CD4-positive, alpha-beta T cell treated with Interleukin-2 at 100 ng/mL for 4 hours (primary cell): ENCODE measurements at places on chromosomes 5 and 9.

- peak; percentile 97 for DNase-seq
These were observed 7.0 kb downstream of the RANBP6 start for GRCh38 chr9:6008169-6008979.

DNA sequence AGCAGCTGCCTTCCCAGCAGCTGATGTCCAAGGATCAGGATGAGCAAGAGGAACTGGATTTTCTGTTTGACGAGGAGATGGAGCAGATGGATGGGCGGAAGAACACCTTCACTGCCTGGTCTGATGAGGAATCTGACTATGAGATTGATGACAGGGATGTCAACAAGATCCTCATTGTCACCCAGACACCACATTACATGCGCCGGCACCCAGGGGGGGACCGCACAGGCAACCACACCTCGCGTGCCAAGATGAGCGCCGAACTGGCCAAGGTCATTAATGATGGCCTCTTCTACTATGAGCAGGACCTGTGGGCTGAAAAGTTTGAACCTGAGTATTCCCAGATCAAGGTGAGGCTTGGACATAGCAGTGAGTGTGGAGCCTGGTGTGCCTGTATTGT lies 46.9 kb downstream of the LARP1 start:
- DNase-seq = no peak

DNA sequence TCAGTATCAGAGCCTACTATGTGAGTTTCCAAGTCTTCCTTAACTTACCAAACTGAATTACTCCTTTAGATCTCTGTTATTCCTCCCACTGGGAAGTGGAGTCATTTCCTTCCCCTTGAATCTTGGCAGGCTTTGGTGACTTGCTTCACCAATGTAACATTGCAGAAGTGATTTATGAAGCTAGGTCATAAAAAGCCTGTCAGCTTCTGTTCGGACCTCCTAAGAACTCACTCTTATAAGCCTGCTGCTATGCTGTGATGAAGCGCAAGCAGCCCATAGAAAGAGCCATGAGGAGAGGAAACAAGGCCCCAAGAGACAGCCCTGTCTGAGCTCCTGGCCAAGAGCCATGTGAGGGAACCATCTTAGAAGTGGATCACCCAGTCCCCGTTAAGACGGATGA lies 14.2 kb upstream of the FOXB2 start:
- DNase-seq = no peak

DNA sequence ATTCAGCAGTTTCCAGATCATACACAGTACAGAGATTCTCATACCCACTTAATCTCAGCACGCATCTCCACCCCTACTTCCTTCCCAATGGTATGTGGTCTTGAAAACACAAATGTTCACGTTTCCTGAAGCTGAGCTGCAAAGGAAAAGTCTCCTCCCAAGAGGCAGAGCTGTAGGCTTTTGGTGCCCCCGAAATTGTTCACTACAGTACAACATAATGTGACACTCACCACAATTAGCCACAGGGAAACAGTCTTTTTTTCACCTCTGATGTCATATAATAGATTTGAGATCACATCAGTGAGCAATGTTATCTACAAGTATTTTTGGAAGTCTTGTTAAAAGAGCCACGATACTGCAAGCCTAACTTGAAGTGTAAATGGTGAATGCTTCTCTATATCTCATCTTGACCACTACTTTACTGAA lies 40.2 kb downstream of the NFIB start:
- no peak for DNase-seq

- DNase-seq = no peak
These were observed 59.4 kb downstream of the MED27 start for GRCh38 chr9:132020272-132020671.

- DNase-seq = no peak
These were observed 1.4 kb upstream of the IPPK start for GRCh38 chr9:92671323-92671722.

GRCh38 chr5:80151890-80152289 lies 104.0 kb downstream of the SERINC5 start:
- no peak for DNase-seq

DNA sequence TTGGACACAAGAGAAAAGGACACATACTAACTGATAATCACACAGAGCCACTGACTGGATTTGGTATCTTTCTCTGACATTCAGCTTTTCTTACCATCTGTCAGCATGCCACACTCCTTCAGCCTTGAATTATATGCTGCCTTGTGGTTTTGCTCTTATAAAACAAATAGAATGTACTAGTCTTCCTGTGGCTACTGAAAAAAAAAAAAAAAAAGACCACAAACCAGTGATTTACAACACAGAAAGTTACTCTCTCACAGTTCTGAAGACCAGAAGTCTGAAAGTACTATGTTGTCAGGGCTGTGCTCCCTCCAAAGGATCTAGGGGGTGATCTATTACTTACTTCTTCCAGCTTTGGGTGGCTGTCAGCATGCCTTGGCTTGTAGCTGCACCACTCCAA lies 82.3 kb downstream of the THBS4 start:
- no peak for DNase-seq

- no peak for DNase-seq
These were observed 97.3 kb upstream of the HMHB1 start for GRCh38 chr5:143714629-143715028.

DNA sequence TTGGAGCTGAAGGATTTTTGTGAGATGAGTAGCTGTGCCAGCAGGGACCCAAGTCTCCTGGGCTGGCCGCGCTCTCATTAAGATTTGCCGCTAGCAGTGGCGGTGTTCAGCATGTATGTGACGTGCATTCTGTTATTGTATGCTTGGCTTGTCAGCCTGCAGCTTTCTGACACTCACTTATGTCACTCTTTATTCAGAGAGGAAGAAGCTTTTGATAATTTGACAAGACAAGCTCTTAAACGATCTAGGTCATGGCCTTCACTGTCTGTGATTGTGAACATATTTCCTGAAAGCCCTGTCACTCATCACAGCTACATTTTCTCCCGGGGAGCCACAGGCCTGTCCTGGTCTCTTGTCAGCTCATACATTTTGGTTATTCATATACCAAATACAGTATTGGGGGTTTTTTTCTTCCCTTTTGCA lies 98.2 kb upstream of the GRHPR start:
- DNase-seq = no peak

DNA sequence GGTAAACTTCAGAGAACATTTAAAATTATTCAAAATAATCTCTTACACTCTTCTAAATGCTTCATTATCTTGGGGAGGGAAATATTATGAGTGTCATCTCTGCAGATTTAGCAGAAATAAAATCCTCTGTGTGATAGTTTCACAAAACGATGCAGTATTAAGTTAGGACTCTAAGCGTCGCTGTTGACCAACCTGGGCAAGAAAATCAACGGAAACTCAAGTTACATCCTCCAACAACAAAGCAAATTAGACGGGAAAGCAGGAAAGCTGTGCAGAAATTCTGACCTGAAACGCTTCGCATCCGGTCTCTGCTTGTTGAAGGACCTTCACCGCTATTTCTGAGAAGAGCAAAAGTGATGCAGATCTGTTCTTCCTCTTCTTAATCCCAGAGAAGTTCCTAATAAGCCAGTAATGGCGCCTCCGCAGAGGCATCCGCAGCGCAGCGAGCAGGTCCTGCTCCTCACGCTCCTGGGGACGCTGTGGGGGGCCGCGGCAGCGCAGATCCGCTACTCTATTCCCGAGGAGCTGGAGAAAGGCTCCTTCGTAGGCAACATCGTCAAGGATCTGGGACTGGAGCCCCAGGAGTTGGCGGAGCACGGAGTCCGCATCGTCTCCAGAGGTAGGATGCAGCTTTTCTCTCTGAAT lies at the start of gene PCDHGA6:
Gene PCDHGA6 (plus strand): TSS at position 219 of the 645 bp plus-strand sequence. CDS start 193 bp downstream, at position 412.
- DNase-seq = peak; percentile 8

GRCh38 chr5:65883461-65883860 lies 42.9 kb upstream of the ERBIN start:
- no peak for DNase-seq

- DNase-seq = no peak
These were observed 4.0 kb upstream of the TERT start for GRCh38 chr5:1298723-1299510.

GRCh38 chr5:161660806-161661205 lies 24.7 kb upstream of the GABRA6 start:
- no peak for DNase-seq

DNA sequence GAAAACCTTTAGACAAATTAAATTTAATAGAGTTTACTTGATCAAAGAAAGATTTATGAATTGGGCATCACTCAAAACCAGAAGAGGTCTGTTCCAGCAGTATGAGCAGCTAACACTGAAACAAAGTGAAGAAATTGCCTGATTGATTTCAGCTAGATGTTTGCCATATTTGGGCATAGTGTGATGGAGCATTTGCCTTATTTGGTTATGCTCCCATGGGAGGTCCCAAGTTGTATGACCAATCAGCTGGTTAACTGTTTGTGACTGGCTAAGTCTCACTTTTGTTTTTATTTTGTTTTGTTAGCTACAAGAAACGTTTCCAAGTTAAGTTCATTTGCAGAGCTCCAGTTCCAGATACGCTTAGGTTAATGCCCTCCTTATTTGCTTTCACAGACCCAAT lies 53.3 kb upstream of the LMNB1 start:
- no peak for DNase-seq

GRCh38 chr9:71891557-71892189 lies 19.3 kb downstream of the ABHD17B start:
- DNase-seq = no peak

- DNase-seq = no peak
These were observed 358.6 kb downstream of the ADGRV1 start for GRCh38 chr5:90916947-90917800.

DNA sequence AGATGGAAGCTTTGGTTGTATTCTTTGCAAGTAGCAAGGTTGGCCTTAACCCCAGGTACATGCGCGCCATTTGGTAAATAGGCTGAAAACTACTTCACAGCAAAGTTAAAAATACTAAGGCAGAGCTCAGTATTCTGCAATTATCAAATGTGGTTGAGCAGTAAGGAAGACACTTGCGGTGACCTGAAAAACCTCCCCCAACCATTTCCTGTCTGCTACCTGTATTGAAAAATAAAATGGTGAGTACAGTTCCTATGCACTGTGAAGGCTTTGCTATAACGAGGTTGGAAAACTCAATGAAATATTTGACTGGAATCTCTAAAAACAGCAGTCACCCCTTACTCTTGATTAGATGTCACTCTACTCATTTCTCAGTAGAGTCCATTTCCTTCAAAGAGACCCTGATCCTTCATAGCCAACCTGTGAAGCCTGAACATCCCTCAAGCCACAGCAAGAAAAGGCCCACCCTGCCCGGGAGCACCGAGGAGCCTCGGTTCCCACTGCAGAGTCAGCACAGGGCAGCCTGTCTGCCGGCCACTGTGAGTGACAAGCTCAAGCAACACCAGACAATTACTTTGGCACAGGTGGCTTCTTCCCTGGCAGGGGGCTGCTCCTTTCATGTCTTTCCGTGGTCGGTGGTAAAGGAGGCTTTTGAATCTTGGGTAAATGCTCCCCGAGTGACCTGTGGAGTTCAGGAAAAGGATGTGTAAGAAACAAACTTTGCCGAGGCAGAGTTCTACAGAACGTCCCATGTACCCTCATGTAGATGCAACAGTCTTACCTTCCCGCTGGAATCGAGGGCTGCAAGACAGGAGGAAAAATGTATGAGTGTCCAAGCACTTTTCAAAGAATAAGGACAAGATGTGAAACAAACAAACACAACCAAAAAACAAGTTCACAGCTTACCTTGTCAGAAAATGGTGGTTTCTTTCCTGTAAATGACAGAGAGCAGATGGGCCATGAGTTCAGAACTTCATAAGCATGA lies 29.6 kb downstream of the C5orf58 start:
- peak; percentile 70 for DNase-seq

DNA sequence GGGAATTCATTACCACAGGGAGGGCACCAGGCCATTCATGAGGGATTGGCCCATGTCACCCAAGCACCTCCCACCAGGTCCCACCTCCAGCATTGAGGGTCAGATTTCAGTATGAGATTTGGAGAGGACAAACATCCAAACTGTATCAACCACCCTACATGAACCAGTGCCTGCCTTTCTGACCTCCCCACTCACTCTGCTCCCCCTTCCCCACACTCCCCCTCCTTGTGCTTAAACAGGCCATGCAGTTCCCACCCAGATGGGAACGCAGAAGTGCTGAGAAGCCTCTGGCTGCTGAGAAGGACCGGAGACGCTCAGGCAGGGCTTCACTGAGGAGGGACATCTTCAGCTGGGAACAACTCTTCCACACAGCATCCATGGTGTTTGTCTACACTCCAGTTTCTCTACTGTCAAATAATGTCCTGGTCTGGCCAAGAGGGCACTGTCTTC lies 30.0 kb upstream of the ADAMTS2 start:
- no peak for DNase-seq

GRCh38 chr5:96809921-96810320 lies 2.2 kb upstream of the ERAP1 start:
- DNase-seq = no peak

DNA sequence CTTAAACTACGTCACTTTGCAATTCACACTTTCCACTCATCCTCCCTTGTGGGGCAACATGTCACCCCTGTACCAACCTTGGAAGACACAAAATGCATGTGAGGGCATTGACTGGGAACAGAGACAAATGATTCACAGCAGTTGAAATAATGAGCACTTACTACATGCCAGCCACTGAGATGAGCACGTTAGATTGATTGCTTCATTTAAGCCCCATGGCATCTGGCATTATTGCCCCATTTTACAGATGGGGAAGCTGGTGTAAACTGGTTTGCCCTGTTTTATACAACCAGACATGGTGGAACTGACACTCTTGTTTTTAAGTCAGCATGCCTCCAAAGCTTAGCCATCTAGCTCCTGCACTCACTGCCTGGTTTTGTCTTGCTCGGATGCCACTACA lies 204.7 kb downstream of the PAPPA start:
- no peak for DNase-seq

DNA sequence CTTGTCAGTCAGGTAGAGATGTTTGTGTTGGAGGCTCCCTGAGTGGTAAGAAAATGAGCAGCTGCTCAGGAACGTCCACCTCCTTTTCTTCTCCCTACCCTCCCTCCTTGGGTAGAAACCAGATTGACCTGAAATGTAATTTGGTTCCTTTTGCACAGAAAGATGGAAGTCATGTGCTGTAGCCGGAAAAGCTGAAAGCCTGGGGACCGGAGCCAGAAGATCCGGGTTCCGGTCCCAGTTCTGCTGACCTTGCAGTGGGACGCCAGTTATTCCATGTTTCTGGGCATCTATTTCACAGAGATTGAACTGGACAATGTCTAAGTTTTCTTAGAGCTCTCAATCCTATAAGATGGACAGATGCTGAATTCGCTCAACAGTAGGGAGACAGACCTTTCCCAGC lies 40.1 kb downstream of the SLC36A1 start:
- no peak for DNase-seq

DNA sequence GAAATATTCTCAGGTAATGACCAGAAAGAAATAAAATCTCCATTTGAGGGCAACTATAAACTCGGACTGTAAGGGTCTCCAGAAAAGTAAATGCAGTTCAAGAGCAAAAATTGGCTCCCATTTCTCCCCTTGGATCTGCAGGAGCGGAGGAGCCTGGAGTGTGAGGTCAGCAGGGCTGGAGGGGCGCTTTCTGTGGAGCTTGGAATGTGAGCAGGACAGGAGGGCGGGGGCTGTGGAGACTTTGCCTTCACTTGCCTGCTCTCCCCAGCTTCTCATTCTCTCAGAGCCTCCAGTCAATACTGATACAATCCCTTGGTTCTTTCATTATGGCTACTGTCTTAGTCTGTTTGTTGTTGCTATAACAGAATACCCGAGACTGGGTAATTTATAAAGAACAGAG lies 162.8 kb upstream of the ANKH start:
- DNase-seq = no peak
